ENCODE measurements at places on chromosomes 3 and 15.

DNA sequence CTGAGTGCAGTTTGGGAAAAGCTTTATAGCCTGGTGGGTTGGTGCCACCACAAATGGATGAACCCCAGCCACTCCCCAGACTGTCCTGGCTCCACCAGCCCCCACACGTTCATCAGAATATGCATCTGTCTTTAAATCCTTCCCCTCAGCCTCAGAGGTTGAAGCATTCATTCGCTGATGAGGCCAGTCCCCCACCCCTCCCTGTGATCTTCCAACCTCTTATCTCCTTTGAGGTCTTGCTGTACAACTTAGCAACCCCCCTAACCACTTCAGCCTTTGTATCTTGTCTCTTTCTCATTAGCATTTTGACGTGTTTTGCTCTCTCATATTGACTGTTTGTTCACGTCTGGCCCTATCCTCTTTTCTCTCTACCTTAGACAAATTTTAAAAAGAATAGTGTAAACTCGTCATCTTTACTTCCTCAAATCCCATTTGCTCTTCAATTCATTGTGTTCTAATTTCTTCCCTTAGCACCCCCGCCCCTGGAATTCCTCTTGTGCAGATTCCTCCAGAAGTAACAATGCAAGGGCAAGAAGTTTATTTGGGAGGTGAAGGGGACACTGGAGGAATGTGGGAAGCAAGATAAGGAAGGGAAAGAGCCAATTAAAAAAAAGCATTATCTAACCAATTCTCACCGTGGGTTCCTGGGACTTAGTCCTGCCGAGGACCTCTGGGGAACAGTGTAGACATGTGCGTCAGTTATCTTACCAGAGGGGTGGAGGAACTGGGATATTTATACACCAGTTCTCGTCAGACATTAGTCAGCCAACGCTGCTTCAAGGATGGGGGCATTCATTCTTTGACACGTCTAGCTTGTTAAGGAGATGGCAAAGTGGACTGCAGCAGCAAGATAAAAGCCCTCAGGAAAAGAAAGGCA is 38.6 kb downstream of the MOBP start:
- DNase-seq = no peak

DNA sequence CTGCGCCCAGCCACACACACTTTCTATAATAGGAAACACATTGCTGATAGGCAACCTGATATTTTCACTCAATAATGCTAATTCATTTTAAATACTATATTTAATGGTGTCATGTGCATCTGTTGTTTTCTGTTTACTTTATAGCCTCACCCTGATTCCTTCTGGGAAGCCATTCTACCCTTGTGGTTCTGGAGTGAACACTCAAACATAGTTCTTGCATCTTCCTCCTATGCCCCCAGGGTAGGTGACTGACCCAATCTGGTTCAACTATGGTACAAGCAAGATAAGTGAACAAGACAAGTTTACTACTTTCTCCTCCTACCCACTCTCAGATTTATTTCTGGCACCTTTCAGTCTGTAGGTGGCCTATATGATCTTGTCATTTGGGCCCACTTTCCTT is 4.3 kb upstream of the SCG3 start:
- DNase-seq = no peak

DNA sequence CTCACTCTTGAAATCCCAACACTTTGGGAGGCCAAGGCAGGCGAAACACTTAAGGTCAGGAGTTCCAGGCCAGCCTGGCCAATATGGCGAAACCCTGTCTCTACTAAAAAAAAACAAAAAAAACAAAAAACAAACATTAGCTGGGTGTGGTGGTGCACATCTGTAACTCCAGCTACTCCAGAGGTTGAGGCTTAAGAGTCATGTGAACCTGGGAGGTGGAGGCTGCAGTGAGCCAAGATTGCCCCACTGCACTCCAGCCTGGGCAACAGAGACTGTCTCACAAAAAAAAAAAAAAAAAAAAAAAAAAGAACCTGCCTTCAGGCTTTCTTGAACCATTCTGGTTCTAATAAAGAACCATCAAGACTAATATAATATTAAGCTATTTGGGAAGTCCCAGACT is 16.5 kb downstream of the ARPP19 start:
- DNase-seq = no peak

DNA sequence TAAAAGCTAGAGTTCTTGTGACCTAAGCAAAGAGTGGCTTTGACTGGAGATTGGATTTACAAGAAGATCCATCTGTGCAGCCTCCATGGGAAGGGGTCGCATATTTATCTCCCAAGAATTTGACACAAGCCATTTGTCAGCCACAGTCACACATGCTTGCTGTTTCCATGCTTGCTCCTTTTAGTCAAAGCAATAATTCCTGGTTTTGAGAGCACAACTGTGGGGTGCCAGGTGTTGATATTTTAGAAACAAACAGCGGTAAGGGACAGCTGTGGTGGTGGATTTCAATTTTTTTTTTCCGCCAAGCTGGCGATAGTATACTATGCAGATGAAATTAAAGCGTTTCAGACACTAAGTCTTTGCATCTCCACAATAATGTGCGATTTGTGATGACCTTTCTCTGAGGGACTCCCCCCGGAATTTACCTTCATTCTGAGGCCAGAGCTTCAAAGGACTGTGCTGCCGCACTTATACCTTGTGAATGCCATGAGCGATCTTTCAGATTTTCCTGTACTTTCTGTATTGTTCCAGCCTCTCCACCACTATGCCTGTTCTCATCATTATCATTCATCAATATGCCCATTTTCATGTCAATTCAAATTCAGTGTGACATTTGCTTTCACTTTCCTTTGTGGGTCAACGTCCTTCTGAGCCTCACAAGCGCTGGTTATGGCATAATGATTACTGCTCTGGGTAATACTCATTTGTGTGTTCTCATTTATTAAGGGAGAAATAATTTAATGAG is 108.2 kb upstream of the KBTBD8 start:
- DNase-seq = no peak

DNA sequence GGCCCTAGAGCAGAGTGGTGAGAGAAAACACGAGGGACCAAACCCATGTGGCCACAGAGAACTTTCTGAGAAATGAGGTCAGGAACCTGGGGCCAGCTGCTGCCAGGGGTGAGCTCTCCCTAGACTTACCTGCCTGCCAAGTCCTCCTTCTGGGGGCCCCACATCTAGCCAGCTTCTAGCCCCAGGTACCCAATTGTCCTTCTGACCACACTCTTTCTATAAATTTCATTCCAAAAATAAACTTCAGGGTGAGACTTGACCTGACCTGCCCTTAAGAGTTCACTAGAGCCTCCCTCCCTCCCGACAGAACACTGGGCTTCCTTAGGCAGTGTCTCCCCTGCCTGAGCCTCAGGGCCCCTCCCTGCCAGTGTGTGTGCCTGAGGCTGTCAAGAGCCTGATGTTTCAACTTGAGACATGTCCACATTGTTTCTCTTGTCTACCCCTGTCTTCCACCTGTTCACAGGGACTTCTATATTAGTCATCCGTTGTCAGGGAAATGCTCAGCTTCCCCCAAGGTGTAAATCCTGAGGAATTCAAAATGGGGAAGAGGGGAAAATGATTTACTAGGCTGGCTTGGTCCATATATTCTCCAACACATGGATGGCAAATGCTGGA is 312.8 kb upstream of the TLE3 start:
- DNase-seq = no peak

DNA sequence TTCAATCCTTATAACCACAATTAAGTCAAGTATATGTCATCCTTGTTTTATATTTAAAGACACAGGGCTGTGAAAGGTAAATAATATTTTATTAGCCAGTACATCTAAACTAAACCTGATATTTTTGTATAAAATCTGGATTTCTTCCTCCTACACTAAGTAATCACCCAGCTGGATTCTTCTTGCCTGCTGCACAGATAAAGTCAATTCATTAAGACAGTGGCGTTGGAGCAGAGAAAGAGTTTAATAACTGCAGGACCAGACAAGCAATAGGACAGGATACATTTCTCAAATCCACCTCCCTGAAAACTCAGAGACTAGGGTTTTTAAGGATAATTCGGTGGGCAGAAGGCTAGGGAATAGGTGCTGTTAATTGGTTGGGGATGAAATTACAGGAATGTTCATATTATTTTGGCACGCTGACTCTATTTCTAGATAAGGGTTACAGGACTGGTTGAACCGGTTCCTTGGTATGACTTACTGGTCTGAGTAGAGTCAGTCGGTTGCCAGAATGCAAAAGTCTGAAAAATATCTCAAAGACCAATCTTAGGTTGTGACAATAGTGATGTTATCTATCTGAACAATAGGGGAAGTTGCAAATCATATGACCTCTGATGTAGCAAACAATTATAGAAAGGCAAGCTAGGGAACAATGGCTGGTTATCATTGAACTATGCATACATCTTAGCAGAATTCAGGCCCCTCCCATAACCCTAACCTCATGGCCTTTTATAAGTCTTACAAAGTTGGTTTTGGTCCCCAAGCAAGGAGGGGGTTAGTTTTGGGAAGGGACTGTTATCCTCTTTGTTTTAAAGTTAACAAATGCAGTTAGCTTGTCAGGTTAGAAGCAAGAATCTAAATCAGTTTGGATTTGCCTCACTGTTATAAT is 244.8 kb downstream of the ALCAM start:
- DNase-seq = no peak

GRCh38 chr3:110226645-110227044 is 845.0 kb upstream of the NECTIN3 start:
- DNase-seq = no peak

GRCh38 chr15:92453607-92454006 is 59.9 kb downstream of the ST8SIA2 start:
- DNase-seq = no peak

DNA sequence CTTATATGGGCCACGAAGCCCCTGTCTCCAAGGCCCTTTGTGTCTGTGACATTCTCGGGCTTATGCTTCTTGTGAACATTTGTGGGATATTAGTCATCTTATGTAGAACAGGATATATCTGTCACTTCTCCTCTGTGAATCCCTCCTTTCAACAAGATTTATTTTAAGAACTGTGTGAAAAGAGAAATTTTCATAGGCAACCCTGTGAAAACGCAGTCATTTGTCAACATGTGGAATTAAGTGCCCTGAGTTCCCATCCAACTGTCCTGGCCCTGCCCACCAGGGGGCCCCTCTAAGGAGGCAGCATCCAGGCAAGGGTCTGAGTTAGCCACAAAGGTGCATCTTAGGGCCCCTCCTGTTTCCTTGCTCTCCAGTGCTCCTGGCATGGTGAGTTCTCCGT is 76.8 kb upstream of the CHRNA7 start:
- no peak for DNase-seq

GRCh38 chr3:183572935-183573334 is 17.4 kb upstream of the KLHL6 start:
- no peak for DNase-seq

- DNase-seq = no peak
These were observed 89.9 kb upstream of the TBL1XR1 start for GRCh38 chr3:177287231-177287630.

DNA sequence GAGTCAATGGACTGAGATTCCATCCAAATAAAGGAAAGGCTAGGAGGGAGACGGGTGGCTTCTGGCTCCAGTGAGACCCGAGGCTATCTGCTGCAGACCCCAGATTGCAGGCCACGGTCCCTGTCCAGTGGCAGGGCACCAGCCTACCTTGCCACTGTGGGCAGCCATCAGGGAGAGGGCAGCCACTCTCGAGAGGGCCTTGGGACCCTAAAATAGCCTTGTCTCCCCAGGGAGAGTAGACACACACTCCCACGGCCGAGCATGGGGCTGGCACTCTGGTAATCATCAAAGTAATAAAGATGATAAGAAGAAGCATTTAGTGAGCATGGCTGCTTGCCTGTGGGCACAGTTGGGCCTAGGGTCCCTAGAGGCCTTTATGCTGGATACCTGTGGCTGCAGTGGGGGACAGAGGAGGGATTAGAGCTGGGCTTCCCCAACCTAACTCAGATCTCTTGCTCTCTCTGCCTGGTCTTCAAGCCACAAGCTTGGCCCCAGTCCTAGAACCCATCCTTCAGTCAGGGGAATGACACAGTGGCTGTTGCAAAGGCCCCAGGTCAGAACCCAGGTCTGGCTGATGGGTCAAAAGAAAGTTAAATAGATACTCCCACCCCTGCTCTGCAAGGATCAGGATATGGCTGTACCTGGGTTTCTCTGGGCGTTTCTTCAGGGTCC is 9.2 kb upstream of the VIPR1 start:
- no peak for DNase-seq

DNA sequence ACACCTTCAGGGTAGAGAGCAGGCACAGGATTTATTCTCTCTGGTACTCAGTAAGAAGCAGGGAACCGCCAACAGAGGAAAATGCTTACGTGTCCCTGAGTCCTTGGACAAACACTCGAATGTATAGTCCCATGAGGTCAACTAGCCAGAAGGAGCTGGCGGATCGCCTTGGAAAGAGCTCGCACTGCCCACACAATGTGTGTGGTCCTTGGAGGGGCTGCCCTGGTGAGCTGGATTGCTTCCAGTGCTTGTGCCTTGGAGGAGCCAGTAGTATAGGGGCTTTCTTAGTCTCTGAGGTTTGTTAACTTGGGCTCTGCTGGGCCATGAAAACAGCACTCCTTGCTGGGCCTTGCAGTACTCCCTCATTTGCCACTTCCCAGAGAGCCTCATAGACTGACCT is 40.7 kb upstream of the VILL start:
- peak; percentile 68 for DNase-seq

DNA sequence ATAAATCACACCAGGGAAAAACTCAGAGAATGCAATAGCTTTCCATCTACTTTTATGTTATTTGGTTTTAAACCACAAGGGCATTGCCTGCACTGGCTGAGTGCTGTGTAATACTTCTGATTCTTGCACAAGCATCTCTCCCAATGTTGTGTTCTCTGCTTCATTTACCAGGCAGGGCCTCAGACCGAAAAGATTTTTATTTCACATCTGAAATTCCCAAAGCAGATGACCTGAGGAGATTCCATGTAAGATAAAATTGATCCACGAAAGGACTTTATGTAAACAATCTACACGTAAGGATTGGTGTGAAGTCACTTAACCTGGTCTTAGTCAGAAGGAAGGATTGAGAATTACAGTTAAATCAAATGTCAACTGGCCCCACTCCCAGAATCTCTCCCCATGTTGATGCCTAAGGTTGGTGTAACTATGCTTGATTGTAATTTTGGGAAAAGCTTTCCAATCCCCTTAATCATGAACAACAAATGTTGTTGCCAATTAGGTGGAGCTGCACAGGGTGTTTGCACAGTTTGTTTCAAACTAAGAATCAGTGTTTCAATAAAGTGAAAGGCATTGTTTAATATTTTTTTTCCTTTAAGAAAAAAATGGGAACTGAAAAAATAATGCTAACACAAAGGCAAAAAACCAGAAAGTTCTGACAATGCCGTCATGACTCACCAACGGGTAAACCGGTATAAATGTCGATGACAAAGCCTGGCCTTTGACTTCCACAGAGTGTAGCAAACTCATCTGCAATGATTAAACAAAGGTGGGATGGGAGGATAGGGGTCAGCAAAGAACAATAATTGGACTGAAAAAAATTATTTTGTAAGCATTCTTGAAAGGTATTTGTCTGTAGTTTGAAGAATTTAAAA is 128.6 kb downstream of the DUT start:
- peak; percentile 82 for DNase-seq

GRCh38 chr3:119380697-119381096 is 82.7 kb downstream of the TMEM39A start:
- DNase-seq = no peak

DNA sequence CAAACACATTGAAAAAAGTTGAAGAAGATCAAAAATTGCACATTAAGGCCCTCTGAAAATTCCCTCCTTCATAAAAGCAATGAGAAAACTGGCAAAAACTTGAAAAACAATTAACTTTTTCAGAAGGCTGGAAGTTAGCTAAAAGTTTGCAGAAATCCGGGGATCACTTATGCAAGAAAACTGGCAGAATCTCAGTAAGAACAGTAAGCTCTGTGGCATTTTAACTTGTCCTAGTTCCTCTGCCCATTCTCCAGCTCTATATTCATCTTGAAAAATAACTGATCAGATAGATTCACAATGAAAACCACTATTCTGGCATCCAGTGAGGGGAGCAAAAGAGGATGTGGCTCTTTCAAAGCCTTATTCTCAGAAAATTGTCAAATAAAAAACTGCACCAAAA is 566.8 kb downstream of the NTRK3 start:
- no peak for DNase-seq
